ENCODE measurements at places on chromosomes 2 and 18. TPM values are rescaled to one million over a fixed set of nuclear protein-coding genes. Genes with fewer than 3 reads are reported as not detected.

Gene TDRD15
- total RNA-seq = 0.05 TPM

Gene THOC1
- total RNA-seq = 45.8 TPM

DNA sequence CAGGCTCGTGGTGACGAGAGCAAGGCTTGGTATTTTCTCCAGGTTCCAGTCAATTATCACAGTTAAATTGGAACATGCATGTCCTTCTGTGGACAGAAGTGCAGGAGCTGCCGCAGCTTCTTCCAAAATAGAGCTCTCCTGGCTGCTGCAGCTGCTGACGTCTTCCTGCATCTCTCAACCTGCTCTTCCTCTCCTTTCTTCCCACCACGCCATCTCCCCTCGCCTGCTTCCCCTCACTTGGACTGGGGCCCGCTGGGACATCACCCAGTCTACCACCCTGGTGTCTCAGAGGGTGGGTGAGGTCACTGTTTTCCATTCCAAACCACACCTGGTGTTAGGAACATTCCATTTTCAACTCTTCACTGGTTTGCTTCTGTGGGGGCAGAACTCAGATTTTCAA is 41.4 kb downstream of the SPP2 start:
- H3K4me3 ChIP-seq = no peak overlapping the region
- no peaks in the 10 kb centered on the region for H3K27me3 ChIP-seq
- no peaks in the 10 kb centered on the region for H3K4me1 ChIP-seq
- H3K36me3 ChIP-seq = peaks cover 3% of the 10 kb centered on the region
- DNase-seq = no peak

DNA sequence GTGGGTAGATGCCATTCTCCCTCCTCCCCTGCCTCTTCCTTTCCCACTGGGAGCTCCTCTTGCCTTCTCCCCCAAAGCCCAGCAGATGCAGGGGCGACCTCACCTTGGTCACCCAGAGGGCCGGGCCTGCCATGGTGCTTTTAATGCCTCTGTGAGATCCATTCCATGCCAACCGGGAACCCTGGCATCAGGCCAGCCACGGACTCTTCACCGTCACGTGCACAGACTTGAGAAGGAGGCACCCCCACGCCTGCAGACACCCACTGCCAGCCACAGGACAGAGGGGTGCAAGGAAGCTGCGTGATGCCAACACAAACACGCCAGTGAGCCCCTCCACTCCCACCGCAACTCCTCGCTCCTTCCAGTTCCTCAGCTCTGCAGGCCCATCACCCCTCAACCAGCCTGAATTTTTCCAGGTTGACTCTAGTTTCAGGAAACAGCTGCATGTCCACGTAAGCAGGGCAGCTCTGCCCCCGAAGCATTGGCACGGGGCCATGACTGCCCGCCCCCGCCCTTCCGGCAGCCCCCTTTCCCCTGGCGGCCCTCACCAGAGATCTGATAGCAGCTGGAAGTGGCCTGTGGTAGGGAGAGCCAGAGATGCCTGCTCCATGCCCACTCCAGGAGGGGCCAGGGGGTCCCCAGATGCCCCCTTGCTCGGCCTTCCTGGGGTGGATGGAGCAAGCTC is 50.8 kb downstream of the DNMT3A start:
- no peak overlapping the region for H3K27ac ChIP-seq
- no peak for DNase-seq
- peaks cover 16% of the 10 kb centered on the region for H3K4me1 ChIP-seq
- peaks cover 15% of the 10 kb centered on the region for H3K27me3 ChIP-seq

GRCh38 chr2:104371087-104371781 is 482.7 kb upstream of the POU3F3 start:
- no peaks in the 10 kb centered on the region for H3K36me3 ChIP-seq
- peaks cover 2% of the 10 kb centered on the region for H3K4me1 ChIP-seq
- H3K27ac ChIP-seq = no peak overlapping the region
- H3K27me3 ChIP-seq = peaks cover 3% of the 10 kb centered on the region
- no peak overlapping the region for H3K4me3 ChIP-seq

Measured in endothelial cell (in vitro differentiated cells).